ENCODE measurements at places on chromosomes 6 and 20.

GRCh38 chr6:167757821-167758220 is 68.9 kb upstream of the AFDN start:
- no peak for DNase-seq

DNA sequence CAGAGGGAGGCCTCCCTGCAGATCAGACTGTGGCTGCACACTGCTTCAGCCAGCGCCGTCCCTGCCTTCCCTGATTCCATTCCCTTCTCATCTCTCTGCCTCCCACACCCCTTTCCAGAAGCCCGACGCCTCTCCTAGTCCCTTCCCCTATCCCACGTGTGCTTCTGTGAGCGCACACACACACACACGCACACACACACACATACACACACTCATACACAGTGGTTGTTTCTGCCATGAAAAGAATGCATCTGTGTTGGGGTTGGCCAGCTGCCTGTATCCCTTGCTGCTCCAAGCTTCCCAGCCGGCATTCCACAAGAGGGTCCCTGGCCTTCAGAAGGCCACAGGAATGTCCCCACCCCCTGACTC is 51.7 kb downstream of the MOCS1 start:
- peak; percentile 98 for DNase-seq

DNA sequence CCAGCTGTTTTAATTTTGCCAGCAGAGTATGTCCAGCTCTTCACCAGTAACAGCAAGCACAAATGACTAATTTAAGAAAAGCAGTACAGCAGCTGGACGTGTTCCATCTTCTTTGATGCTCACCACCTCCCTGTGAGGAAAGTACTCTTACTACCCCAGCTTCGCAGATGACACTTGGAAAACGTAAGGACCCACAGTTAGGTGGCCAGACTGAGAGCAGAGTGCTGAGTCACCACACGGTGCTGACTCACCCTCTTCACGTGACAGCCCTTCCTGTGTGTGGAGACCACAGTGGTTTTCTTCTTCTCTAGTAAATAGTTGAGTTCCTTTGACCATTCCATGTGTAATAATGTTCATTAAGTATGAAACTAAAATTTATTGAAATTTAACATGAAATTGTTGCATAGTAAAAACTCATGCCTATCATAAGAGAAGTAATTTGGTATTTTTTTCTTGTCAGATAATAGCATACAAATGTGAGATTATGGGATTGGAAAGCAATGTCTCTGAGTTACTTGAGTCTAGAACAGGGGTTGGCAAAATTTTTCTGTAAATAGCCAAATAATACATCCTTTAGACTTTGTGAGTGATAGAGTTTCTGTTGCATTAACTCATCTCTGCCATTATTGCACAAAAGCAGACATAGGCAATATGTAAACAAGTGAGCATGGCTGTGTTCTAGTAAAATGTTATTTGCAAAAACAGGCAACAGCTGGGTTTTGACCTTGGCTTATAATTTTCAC is 76.6 kb downstream of the SLX4IP start:
- peak; percentile 98 for DNase-seq

DNA sequence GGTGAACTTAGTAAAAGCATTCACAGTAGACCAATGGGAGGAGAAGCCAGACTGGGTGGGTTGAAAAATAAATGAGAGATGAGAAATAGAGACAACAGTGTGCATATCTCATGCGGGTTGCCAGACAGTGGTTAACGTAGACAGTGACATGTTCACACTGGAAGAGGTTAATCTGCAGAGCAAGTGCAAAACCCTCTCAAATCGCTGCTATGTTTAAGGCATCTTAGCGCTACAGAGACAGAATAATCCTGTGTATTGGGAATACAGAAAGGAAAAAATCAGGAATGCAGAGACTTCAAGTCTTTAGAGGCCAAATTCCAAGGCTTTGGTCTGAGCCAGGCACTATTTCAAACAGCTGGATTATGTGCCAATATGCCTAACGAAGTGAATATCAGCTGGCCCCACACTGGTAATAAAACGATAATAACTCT is 107.1 kb downstream of the TSHZ2 start:
- no peak for DNase-seq

GRCh38 chr6:1267790-1268762 is 43.8 kb upstream of the FOXQ1 start:
- DNase-seq, result no peak

DNA sequence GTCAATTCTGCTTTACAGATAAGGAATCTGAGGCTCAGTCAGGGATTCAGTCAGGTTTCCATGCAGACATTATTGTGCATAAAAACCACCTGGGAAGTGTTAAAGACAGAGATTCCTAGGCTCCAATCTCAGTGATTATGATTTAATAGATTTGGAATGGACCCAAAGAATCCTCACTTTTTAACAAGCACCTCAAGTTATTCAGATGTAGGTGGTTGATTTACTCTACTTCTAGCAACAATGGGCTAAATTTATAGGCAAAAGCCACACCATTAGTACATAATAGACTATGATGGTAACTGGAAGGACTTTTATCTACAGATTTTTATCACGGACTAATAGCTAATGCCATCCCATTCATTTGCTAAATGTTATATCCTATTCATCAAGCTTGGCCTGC is 9.0 kb downstream of the ENPP1 start:
- no peak for DNase-seq

DNA sequence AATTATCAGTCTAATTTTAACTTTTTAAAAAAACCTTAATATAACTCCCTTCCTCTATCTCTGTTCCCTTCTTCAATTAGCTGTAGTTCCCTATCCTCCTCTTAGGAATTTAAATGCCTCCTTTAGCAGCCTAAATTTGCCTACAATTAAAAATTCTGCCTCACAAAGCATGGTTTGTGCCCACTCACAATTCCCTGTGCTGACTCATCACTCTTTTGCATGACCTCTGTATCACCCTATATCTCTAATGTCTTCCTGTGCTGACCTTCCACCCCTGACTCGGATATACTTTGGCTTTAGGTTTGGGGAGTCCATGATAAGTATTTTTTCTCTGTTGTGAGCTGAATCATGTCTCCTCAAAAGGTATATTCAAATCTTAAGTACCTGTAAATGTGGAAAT is 253.6 kb downstream of the RNF144B start:
- no peak for DNase-seq

DNA sequence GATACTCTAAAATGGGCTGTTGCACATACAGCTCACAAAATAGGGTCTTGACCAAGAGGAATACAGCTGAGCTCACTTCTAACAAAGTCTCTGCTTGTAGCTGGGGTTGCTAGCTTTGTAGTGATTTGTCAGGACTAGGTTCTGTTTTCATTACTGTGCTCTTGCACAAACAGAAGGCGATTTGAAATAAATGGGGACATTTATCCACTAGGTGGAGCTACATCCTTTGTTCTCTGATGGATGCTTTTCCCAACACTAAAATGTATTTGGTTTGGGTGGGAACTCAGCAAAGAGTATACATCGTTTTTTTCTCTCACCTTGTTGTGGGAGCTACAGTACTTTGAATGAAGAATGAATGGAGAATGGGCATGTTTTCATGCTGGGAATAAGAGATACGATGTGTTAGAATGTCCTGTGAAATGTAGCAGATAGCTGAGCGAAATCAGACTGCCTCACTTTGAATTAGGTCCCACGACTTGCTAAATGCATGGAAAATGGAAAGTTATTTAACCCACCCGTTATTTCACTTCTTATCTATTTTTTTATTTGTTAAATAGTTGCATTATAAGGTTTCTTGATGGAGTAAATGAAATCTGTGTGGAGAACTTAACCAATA is 494.7 kb upstream of the MAP3K7 start:
- peak; percentile 53 for DNase-seq

- DNase-seq, result peak; percentile 45
These were observed 53.1 kb downstream of the RBM24 start for GRCh38 chr6:17334265-17334664.

GRCh38 chr20:1628621-1629020 is 8.8 kb upstream of the SIRPB1 start:
- no peak for DNase-seq

DNA sequence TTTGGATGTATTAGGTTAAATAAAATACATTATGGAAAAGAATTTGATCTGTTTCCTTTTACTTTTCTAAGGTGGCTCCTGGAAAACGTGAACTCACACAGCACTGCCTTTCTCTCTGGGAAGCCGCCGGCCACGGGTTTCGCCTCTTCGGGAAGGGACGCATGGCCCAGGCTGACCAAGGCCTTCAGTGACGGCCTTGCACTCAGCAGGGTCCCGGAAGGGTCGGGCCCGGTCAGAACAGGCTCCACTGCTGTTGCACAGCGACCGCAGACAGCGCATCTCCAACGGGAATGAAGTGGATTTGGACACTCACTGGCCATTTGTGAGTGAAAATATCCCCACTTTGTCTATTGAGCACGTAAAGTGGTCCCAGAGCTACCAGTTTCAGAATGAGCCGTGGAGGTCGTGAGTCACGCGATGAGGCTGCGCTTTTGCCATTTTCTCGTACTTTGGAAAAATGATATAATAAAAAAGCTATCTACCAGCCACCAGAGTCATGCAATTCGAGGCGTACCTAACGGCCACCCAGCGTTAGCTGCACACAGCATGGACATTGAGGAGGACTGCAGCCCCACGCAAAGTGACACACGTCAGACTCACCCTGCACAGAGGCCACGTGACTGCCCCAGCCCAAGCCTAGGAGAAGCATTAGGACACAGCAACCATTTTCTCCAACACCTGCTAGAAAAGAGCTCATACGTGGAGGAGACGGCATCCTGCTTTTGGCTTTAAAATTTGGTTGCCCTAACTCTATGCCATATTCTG is 244.3 kb downstream of the TTLL2 start:
- DNase-seq, result no peak

GRCh38 chr20:53370345-53370961 is 223.2 kb downstream of the ZNF217 start:
- DNase-seq, result no peak

DNA sequence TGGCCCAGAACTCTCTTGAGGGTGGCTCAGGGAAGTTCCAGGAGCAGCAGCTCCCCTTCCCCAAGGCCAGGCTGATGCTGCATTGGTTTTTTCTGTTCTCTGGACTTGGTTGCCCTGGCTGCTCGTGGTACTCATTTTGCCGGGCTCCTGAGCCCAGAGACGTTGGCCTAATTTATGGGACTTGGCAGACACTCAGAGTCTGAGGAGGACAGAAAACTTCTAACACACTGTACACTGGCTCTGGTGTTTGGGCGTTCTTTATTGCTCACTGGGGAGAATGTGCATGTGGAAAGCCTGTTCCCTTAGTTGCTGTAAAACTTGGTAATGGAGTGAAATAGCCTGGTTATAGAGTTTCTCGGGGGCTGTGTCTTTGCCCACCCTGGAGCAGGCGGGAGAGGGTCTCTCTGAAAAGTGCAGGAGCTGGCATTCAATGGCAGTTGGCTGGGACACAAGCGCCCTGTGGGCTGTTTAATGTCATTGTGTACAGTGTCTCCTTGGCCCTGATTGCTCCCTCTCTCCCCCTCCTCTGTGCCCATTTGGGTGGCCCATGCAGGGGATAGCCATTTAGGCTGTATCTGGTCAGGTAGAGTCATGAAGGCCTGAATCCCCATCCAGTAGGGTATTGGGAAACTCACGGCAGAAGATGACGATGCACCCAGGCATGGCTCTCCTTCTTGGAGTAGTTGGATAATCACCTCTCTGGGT is 109.3 kb downstream of the CDC5L start:
- no peak for DNase-seq

DNA sequence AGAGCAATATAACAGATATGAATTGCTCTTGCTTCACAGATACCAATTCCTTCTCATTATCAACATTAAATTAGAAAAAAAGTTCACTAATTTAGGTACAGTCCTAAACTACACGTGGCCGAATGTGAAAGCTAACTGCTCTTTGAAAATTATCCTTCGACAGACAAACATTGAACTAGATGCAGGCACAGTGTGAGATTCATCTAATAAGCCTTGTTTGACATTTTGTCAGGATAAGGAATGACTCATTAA is 1.1 kb downstream of the FAM184A start:
- DNase-seq, result no peak

GRCh38 chr6:2257363-2257762 is 12.0 kb upstream of the GMDS start:
- DNase-seq, result no peak

GRCh38 chr6:102619585-102619984 is 1226.1 kb downstream of the GRIK2 start:
- peak; percentile 0 for DNase-seq

- DNase-seq, result no peak
These were observed 51.8 kb downstream of the TSHZ2 start for GRCh38 chr20:53023732-53024520.

- DNase-seq, result no peak
These were observed 26.0 kb downstream of the TBC1D7 start for GRCh38 chr6:13302291-13302690.

DNA sequence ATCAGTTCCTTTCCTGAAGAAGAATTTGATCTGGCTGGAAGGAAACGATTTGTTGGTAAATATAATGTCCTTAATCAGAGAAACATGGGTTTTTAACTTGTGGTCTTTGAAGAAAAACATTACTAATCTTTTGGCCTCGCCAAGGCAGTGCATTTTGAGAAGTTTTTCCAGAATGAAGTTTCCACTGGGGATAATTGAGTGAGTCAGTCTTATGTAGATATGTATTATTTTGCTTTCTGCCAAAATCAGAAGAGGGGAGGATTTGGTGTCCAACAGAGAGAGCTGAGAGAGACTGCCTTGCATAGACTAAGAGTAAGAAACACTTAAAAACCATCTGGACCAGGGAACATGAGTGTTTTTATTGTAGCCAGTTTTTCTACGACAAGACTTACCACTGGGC is 79.9 kb downstream of the FNDC1 start:
- DNase-seq, result no peak

GRCh38 chr20:46293084-46293483 is 15.2 kb downstream of the CDH22 start:
- DNase-seq, result peak; percentile 49

DNA sequence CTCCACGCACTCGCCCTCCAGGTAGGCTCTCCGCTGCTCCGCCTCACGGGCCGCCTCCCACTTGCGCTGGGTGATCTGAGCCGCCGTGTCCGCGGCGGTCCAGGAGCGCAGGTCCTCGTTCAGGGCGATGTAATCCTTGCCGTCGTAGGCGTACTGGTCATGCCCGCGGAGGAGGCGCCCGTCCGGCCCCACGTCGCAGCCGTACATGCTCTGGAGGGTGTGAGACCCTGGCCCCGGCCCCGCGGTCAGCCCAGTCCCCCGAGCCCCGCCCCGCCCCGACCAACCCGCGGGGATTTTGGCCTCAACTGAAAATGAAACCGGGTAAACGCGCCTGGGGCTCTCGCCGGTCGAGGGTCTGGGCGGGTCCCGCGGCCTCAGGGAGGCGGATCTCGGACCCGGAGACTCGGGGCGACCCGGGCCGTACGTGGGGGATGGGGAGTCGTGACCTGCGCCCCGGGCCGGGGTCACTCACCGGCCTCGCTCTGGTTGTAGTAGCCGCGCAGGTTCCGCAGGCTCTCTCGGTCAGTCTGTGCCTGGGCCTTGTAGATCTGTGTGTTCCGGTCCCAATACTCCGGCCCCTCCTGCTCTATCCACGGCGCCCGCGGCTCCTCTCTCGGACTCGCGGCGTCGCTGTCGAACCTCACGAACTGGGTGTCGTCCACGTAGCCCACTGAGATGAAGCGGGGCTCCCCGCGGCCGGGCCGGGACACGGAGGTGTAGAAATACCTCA is 598 bp downstream of the HLA-B start:
- no peak for DNase-seq

GRCh38 chr6:161186173-161186769 is 87.6 kb downstream of the AGPAT4 start:
- DNase-seq, result peak; percentile 92
